Stimulated activated CD8-positive, alpha-beta memory T cell treated with anti-CD3 and anti-CD28 coated beads, Interleukin-15, amount 100 ng/mL, for 1 hour (primary cell): ENCODE measurements at places on chromosomes 6 and 20.

- no peak for DNase-seq
Observed at GRCh38 chr20:34396408-34396807, 33.3 kb downstream of the ITCH start.

DNA sequence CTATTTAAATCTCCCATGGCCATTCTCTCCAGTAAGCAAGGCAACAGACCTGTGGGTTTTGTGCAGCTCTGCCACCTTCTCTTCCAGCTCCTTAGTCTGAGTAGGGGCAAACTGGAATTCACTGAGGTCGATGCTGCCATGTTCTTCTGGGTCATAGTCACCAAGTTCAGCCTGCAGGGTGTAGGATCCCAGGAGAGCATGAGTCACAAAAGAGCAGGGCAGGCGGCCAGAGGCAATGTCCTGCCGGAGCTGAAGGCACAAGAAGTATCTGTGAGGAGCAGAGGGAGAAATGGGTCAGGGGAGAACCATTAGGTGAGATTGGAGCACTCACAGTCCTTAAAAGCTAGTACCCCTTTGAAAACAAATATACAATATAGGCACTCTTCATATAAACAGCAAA, 73.7 kb downstream of the SMLR1 start:
- no peak for DNase-seq

GRCh38 chr6:32772656-32773055, 9.3 kb upstream of the HLA-DQB2 start:
- no peak for DNase-seq

- DNase-seq = no peak
Observed at GRCh38 chr6:8507286-8507685, 71.9 kb upstream of the SLC35B3 start.

DNA sequence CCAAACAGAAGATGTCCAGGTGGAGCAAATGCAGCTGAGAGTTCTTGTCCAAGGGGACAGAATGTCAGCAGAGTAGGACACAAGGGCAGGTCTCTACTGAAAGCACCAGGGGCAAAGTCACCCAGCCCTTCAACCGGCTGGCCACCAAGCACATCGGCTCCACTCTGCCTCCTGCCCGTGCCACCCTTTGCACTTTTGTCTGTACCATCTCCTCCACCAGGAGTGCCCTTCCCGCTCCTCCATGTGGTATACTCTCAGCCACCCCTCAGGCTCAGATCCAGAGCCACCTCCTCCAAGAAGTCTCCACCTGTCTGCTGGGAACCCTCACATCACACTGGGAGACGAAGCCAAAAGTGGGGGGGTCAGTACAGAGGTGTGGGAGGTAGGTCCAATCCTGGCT, 4.1 kb upstream of the HSPA12B start:
- DNase-seq = no peak

- DNase-seq = no peak
Observed at GRCh38 chr6:5108068-5108467, 22.9 kb downstream of the PPP1R3G start.

DNA sequence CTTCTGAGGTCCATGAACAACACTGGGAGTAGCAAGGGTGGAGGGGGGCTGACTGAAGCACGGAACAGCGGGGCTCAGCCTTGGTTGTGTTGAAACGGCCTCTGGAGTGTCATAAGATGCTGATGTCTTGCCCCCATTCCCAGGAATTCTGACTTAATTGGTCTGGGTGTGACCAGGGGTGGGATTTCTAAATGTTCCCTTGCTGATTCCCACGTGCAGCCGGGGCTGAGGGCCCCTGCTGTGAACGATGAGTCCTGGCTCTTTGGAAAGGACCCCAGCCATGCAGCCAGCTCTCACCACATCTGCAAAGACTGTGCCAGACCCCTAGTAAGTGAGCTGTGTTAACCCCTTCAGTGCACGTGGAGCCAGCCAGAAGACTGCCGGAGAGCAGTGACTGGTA, 28.6 kb upstream of the FAM50B start:
- no peak for DNase-seq

- no peak for DNase-seq
Observed at GRCh38 chr6:122772724-122773415, 6.6 kb upstream of the FABP7 start.

- no peak for DNase-seq
Observed at GRCh38 chr6:81690073-81690472, 62.4 kb downstream of the TENT5A start.

- DNase-seq = no peak
Observed at GRCh38 chr6:51913265-51913664, 174.1 kb downstream of the PKHD1 start.

DNA sequence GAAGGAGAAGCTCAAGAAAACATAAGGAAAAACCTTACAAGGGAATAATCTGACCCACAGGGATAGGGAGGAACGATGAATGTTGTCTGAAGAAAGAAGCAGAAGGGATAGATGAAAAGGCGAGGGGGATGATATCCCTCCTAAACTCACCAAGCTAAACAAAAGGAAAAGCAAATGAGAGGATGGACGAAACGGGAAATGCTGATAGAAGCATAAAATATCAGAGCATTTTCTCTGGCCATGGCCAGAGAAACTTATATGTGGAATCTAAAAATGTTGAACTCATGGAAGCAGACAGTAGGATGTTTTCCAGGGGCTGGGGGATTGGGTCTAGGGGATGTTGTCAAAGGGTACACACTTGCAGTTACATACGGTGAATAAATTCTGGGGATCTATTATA, 148.4 kb upstream of the FOXQ1 start:
- no peak for DNase-seq

- no peak for DNase-seq
Observed at GRCh38 chr6:26360451-26361416, 4.3 kb upstream of the BTN3A2 start.

DNA sequence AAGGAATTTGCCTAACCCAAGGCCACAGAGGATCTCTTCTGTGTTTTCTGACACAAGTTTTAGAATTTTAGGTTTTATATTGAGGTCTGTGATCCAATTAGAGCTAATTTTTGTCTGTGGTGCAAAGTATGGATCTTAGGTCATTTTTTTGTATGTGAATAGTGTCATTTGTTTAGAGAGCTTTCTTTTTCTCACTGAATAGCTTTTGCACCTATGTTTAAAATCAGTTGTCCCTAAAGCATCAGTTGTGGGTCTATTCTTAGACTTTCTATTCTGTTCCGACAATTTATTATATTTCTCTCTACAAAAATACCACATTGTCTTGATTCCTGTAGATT, 341 bp upstream of the MCM9 start:
- DNase-seq = no peak

DNA sequence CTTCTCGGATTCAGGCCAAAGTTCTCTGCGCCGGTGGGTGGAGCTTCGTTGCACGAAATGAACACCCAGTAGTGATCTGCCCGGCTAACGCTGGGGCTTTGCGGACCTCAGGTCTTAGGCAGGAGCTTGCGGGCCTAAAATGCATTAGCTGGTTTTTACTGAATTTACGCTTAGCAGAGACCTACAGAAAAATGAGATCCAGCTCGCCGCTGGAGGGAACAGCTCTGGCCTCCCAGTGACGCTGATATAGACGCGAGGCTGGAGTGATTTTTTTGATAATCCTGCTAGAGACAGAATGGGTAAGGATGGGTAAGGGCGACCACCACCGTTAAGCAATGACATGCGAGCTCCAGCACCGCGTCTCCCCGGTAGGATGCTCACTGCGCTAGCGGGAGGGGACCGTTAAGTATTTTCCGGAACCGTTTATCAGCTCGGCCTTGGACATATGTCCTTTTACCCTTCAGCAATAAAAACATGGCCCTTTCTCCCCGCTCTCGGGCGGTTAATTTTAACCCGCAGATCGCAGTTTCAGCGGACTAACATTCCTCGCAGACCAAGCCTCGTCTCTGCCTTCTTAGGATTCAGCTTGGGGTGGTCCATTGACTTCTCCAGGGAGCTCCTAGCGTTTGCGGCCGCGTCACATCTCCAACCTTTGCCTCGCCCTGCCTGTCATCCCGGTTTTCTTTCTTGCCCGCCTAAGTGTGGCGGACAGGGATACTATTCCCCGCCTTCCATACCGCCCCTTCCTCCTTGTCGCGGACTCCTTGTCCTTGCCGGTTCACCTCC, 109.3 kb downstream of the GPX5 start:
- DNase-seq = no peak

DNA sequence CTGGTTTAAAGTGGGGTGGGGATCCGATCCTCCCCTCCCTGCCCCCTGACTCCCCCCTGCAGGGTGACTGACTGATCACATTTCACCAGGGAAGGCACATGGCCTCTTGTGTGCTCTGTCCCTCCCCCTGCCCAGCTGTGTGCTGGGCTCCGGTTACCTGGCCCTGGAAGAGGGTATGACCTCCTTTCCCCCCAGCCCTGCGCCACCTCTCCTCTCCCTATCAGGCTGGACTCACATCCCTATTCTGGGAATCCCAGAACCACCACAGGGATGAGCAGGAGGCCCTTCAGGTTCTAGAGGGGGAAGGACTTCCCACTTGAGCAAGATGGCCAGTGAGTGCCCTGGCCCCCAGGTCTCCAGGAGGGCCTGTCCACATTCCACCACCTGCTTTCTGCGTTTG, 2.1 kb upstream of the IP6K3 start:
- no peak for DNase-seq

DNA sequence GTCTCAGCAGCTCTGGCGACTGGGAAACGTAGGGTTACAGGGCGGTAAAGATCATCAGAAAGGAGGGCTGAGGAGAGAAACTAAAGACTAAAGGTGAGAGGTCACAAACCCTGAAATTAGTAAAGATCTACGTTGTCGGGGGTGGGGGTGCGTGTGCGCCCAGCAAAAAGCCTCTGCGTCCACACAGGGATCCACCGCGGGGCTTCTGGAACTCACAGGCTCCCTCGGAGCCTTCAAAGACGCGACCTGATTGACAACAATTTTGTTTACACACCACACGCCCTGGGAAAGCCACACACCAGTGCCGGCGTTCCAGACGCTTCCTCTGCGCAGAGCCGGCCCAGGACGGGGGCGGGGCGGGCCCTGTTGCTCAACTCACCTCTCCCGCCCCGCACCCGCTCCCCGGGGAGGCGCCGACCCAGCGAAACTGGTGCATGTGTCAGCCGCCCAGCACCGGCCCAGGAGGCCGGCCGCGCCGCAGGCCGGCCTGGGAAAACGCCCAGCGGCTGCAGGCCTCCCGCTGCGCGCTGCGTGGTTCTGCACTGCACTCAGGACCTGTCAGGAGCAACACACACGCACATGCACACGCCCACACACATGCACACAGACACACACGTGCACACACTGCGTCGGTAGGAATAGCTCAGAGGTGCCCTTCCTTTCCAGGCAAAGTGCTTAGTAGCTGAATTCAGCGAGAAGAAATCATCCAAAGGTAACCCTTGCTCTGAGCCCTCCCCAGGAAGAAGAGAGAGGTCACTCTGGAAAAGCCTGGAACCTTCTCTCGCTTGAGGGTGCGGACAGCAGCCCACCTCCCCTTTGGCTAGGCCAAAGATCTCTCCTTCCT, 57.2 kb upstream of the ARID1B start:
- peak; percentile 14 for DNase-seq

GRCh38 chr6:24902782-24903181, 33.0 kb downstream of the RIPOR2 start:
- no peak for DNase-seq

DNA sequence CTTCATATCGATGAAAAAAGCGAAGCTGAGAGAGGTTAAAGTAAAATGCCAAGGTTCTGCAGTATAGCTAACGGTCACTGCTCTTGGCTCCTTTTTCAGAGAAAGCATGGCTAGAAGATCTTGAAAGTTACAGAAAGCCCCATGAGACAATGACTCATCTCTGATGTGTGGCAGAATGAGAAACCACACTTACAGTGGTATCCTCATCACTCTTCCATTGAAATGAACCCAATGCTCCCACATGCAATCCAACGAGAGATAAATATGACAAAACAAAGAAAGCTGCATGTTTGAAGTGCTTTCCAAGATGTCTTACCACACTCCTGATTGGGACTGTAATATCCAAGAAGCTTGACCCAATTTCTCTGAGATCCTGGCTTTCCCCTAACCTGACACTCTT, 694.9 kb downstream of the PRKN start:
- no peak for DNase-seq

DNA sequence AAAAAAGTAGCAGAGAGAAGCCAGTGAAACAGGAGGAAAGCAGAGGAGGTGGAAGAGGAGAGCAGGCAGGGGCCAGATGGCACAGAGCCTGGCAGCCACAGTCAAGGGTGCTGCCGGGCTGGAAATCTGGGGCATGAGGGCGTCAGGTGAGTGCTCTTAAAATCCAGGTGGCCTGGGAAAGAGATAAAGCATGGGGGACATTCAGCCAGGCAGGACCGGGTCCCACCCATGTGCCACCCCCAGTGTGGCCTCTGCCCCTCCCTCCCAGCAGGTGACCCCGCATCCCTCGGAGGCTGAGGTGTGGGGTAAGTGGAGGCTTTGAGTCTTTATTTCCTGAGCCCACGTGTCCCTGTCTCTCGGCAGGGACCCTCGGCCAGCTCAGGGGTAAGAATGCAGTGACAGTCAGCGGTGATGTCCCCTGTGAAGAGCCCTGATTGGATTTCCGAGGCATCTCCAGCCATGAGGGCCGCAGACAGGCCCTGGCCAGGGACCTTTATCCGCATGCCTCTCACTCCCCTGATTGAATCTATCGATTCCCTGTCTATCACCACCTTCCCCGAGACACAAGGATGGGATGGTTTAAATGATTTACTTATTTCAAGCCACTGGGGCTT, 33.8 kb upstream of the SULF2 start:
- DNase-seq = no peak

- no peak for DNase-seq
Observed at GRCh38 chr20:1928782-1929181, 33.6 kb downstream of the SIRPA start.

- DNase-seq = no peak
Observed at GRCh38 chr6:38477680-38478260, 162.0 kb downstream of the BTBD9 start.

- no peak for DNase-seq
Observed at GRCh38 chr6:5840734-5841390, 165.9 kb downstream of the NRN1 start.

DNA sequence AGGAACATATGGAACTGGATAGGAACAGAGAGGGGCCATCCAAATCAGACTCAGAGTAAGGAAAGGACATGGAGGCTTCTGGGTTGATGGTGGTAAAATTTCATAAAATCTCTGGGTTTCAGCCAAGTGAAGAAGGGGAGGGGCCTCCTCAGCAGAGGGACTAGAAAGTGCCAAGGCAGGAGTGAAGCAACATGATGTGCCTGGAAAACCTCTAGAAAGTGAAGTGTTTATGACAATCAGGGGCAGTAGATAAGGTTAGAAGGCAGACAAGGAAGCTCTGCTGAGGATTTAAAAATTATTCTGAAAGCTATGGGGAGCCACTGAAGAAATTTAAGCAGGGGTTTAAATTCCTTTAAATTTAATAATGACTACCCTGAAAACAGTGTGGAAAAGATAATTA, 126.0 kb upstream of the TENT5A start:
- DNase-seq = no peak

DNA sequence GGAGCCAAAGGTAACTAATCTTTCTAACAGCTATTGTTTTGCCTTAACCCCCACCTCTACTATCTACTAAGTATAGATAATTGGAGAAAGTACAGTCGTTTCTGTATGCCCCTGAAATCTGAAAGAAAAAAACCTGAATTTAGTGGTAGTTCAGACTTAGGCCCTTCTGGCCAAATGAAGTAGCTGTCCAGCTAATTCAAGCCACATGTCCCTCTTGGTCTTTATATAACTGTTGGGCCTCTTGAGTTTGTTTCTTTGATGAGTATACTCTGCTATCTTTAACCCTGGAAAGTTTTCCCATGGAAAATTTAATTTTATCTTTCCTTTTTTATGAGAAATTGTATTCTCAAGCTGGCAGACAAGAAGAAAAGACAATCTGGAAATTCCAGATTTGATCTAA, 73.0 kb upstream of the FAM8A1 start:
- no peak for DNase-seq
